NB4 (cell line): ENCODE measurements at places on chromosomes 16 and 17.

- DNase-seq = no peak
Observed at GRCh38 chr16:53859995-53860540, 156.1 kb downstream of the FTO start.

GRCh38 chr16:31451681-31452351 lies 7.5 kb upstream of the ARMC5 start:
- DNase-seq = peak; percentile 57

GRCh38 chr16:65069065-65069464 lies 52.8 kb downstream of the CDH11 start:
- DNase-seq = no peak

- peak; percentile 94 for DNase-seq
Observed at GRCh38 chr17:63701868-63702720, 2.2 kb upstream of the LIMD2 start.

- no peak for DNase-seq
Observed at GRCh38 chr17:42657824-42658588, 1.1 kb upstream of the TUBG2 start.

DNA sequence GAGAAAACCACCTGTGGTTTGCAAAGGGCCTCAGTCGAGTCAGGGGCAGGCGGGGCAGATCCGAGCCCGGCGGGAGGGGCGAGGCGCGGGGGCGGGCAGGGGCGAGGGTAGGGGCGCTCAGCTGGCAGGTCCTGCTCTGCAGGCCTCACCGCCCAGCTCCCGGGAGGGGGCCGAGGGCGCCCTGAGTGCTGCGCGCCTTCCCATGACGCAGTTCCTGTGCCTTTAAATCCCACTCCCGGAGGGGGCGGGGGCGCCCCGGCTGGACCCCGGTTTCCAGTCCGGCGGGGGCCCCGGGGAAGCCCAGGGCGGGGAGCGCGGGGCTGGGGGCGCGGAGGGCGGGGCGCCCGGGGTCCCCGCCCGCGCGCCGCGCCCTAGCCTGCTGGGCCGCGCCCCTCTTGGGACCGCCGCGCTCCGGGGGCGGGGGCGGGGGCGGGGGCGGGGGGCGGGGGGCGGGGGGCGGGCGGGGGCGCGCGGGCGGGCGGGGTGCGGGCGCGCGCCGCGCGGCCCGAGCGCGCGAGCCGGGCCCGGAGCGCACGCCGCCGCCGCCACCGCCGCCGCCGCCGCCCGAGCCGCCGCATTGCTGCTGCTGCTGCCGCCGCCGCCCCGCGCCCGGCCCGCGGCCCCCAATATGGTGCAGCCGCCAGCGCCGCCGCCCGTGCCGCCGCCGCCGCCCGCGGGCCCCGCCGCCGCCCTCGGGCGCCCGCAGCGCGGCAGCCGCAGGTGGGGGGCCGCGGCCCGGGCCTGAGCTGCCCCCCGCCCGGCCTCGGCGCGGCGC lies at the start of gene JPH3:
TSS of gene JPH3 (plus strand) at position 508 of the 775 bp plus-strand sequence. CDS start 639 bp downstream, outside the sequence.
- DNase-seq = no peak

DNA sequence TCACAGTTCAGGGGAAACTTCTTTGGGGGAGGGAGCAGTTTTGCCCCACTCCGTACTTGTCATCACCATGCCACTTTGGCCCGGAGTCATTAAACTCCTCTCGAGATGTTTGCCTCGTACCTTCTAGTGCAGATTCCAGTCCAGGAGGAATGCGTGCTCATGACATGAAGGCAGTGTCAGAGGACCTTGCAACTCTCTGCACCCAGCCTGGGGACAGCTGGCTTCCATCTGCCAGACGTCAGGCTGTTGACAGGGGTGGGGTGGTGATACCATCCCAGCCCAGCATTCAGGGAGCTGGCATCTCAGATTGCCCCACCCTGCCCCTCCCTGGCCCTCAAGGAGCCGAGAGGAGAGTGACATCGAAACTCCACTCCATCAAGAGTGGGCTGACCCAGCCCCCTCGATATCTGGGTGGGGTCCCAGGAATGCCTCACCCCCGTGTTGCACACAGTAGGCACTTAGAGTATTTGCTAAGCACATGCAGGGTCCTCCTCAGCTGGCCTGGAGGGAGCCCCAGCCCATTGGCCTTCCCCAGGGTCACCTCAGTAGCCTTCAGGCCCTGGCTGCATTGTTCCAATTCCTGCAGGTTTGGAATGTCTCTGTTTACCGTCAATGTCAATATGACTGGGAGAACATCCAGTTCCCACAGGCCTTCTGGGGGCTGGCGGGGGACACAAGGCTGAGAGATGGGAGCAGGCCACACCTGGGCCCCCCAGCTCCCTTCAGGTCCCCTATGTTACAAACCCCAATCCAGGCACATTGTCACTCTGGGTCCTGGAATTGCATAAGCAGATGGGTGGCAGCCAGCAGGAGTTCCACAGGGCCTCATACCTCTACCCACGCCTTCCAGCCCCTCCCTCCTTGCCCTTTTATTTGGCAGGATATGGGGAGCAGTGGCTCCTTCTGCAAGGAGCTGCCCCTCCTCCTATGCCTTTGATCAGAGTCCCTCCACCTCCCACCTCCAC lies 21.3 kb upstream of the EMP2 start:
- no peak for DNase-seq

- peak; percentile 58 for DNase-seq
Observed at GRCh38 chr17:55437159-55437605, 15.5 kb upstream of the MMD start.
